Transverse colon (tissue), 4 donors: ENCODE measurements at places on chromosomes 4 and X. TPM values are rescaled to one million over a fixed set of nuclear protein-coding genes. Genes with fewer than 3 reads are reported as not detected.

- no peak for DNase-seq
These were observed 1.4 kb upstream of the AADAT start for GRCh38 chr4:170091069-170091696.

DNA sequence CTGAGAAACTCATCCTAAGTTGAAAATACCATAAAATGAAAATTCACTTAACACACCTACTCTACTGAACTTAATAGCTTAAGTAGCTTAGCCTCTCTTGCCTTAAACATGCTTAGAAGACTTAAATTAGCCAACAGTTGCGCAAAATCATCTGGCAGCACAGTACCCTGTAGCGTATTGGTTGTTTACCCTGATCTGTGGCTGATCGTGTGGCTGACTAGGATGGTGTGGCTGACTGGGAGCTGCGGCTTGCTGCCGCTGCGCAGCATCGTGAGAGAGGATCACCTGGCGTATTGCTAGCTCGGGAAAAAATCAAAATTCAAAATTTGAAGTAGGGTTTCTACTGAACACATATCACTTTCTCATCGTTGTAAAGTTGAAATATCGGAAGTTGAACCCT, 6.3 kb downstream of the RUFY3 start:
- DNase-seq, result no peak

- no peak for DNase-seq
These were observed 67.0 kb downstream of the EFNB1 start for GRCh38 chrX:68895778-68896177.

GRCh38 chrX:132127743-132128142, at the start of gene FRMD7:
Gene FRMD7, minus strand, starts transcription at chrX:132128020. Its CDS starts 176 bp downstream, at chrX:132127844.
- DNase-seq, result no peak

DNA sequence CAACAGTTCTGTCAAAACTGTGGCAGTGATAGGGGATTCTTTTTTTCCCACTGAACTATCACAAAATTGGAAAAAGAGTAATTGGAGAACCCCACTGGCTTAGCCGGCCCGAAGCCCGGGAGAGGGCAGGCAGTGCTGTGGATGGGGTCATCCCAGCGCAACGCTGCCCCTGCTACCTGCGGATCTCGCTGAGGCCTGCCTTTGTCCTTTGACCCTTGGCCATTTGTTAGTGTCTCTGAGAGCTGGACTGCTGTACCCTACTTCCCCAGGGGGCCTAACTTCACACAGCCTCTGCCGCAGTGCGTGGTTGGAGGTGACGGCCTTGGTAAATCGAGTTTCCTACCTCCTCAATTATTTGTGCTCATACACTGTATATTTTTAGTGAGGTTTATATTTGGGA, 43.0 kb upstream of the MSANTD1 start:
- DNase-seq, result no peak

DNA sequence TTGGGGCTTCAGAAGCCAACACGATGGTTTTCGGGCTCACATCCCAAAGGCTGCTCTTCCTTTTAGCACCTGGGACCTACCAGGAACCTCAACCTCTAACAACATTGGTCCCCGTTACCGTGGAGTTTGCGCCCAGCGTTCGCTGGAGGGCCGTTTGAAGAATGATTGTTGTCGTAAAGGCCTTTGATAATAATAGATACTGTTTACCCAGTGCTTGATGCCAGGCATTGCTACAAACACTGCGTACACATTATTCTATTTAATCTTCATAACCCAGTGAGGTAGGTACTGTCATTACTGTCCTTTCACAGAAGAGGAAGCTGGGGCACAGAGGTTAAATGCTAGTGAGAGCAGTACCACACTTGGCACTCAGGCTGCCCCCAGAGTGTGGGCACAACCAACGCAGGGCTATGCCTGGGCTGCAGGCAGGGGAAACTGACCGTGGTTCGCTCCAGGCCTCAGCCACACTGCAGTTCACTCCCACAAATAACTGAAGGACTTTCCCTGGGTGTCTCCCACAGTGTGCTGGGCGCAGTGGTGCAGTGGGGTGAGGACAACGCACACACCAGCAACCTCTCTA, 1.0 kb upstream of the ACSL1 start:
- DNase-seq, result no peak

MEPE gene
- total RNA-seq, result not detected

KDR gene
- 4.2 TPM for total RNA-seq

REPS2 gene
- total RNA-seq, result 16.5 TPM

MAGEA10 gene
- not detected for total RNA-seq

EVC gene
- total RNA-seq, result 6.0 TPM

CCNQ gene
- 29.1 TPM for total RNA-seq

CFAP97 gene
- 4.6 TPM for total RNA-seq
